ENCODE measurements at places on chromosomes 11 and 22.
A peak's percentile ranks its signal among the peaks of the same experiment; 100 is the strongest.

DNA sequence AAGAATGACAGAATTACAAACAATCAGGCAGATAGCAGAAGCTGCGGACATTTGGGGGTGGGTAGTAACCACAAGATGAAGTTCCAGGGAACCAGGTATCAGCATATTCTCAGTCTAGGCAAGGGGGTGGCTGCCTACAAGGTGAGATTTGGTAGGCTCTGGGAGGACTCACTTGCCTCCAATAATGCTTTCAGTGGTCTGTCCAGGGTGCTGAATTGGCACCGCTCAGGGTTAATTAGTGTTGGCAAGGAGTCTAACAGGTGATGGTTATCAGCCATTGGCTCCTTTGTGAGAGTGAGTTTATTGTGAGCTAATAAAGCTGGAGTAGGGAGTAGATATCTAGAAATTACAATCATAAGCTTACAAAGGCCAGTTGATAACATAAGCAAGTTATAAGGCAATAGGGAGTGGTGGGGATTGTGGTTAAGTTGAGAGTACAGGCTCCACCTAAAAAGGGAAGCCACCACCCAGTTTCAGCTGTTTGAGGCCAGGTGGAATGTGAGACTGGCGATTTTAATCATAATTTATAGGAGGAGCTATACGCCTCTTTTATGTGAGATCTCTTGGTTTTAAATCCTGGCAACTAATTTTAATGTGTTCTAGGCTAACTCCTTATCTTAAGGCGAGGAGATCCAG, 320.5 kb downstream of the MIAT start:
- no peak for DNase-seq

GRCh38 chr11:122069707-122070360, 46.2 kb downstream of the BLID start:
- peak; percentile 93 for DNase-seq

GRCh38 chr11:118009864-118010737, 23.9 kb downstream of the IL10RA start:
- DNase-seq: no peak

DNA sequence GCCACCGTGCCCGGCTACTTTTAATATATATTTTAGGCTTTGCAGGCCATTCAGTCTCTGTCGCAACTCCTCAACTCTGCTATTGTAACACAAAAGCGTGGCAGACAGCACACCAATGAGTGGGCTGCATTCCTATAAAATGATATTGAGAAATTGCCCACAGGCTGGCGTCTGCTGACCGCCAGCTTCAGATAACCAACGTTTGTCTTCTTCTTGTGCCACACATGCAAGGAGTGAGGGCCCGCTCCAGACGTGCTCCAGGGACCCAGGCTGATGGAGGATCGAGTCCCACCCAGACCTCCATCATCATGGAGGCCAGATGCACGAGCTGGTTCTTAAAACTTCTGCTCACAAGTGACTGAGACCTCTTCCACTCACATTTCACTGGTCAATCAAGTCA, 35.4 kb upstream of the LINC01488 start:
- no peak for DNase-seq

GRCh38 chr22:49730656-49731055, 97.0 kb downstream of the BRD1 start:
- no peak for DNase-seq

DNA sequence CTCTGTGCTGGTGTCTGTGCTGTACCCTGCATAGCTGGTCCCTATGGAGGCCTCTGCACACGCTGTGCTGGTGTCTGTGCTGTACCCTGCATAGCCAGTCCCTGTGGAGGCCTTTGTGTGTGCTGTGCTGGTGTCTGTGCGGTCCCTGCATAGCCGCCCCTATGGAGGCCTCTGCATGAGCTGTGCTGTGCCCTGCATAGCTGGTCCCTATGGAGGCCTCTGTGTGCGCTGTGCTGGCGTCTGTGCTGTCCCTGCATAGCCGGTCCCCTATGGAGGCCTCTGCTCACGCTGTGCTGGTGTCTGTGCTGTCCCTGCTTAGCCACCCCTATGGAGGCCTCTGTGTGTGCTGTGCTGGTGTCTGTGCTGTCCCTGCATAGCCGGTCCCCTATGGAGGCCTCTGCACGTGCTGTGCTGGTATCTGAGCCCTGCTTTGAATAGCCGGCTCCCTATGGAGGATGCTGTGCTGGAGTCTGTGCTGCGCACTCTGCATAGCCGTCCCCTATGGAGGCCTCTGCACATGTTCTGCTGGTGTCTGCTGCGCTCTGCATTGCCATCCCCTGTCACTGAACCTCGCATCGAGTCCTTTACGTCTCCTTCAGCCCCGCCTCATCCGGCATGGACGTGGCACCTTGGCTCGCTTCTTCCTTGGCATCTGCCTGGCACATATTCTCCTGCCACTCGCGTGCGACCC, 6.2 kb downstream of the NADSYN1 start:
- DNase-seq: no peak
